ENCODE measurements at places on chromosomes 5 and 9.

GRCh38 chr5:5473226-5473625, 50.7 kb downstream of the ICE1 start:
- DNase-seq, result no peak

- DNase-seq, result peak; percentile 35
Measured at GRCh38 chr9:16039988-16040761, 487.3 kb downstream of the CCDC171 start.

- DNase-seq, result no peak
Measured at GRCh38 chr9:21443849-21444625, 3.8 kb downstream of the IFNA1 start.

- DNase-seq, result no peak
Measured at GRCh38 chr5:18037718-18038117, 403.5 kb downstream of the TAF11L14 start.

DNA sequence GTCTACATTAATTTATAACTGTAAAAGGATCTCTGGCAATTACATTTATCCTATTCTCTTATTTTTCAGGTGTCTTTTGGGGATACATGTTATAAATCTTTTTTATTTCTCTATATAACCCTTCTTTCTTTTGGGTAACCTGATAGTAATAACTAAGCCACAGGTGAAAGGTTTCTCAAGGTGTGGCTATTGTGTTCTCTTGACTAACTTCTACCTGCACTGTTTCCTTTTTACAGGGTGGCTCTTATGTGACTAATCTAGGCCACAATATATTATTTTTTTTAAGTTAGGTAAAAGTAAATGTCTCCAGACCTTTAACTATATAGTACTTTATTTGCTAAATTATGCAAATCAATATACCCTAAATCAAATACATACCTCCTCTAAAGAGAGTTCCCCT, 193.2 kb downstream of the EFNA5 start:
- DNase-seq, result no peak

DNA sequence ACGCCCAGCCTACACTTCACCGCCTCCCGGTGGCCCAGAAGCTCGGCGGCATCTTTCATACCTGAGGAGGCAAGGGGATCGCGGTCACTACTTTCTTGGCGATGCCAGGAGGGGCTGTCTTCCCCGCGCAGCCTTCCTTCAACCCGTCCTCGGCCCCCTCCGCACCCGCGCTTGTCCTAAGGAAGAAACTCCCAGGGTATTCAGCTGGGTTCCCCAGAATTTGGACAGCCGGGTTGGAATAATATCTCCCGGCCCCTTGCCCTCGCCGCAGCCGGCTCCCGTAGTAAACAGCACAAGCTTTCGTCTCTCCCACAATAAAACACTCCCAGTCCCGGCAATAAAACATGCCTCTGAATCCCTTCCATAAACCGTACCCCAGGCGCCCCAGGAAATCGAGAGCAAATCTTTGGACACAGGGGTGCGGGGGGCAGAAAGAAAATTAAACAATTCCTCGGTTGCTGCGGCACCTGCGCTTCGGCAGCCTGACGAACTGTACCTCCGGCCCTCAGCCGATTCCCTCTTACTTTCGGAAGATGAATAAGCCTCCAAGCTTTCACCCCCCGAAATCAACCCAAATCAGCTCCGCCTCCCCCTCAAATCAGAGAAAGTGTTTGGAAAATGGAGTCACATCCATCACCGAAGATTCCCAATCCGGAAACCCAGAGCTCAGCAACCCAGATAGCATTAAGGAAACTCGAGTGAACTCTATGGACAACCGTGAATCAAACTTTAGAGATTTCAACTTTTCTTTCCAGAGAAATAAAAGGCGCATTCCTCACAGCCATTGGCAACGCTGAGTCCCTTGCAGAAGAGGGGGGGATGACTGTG, 1.1 kb downstream of the OTP start:
- DNase-seq, result no peak

DNA sequence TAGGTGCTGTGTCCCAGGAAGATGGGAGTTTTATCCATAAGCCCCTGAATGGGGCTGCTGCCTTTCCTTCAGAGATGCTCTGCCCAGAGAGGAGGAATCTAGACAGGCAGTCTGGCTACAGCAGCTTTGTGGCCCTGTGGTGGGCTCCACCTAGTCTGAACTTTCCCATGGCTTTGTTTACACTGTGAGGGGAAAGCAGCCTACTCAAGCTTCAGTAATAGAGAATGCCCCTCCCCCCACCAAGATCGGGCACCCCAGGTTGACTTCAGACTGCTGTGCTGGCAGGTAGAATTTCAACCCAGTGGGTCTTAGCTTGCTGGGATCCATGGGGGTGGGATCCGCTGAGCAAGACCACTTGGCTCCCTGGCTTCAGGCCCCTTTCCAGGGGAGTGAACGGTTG, 100.9 kb upstream of the DPYSL3 start:
- no peak for DNase-seq

DNA sequence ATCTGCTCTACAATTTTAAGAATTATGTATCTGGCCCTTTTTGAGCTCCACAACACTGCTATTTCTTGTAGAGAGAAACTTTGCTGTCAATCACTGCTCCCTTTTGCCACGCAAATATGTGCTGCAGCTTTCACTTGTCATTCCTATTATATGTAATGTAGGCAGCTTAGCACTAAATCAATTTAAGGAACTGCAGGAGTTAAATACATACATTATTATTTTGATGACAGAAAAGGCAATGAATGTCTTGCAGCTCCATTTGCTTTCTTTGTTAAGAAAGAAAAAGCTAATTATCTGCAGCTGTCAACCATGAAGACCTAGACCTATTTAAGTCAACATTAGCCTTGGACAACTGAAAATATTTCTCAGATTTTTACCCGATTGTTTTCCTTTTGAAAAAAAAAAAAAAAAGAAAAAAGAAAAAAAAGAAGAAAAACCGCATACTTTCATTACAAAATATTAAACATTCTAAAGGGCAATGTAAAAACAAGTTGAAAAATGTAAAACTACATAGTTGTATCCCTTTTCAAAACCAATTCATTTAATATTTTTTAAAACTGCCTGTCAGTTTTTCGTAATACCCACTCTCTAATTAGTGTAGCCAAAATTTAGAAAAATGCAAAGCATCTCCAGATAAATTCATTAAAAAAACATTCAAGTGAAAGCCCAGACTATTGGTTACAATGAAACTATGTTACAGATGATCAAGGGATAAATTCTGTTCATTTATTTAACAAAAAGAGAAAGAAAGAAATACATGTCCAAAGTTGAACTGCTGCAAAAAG, 57.2 kb downstream of the RFX3 start:
- no peak for DNase-seq

DNA sequence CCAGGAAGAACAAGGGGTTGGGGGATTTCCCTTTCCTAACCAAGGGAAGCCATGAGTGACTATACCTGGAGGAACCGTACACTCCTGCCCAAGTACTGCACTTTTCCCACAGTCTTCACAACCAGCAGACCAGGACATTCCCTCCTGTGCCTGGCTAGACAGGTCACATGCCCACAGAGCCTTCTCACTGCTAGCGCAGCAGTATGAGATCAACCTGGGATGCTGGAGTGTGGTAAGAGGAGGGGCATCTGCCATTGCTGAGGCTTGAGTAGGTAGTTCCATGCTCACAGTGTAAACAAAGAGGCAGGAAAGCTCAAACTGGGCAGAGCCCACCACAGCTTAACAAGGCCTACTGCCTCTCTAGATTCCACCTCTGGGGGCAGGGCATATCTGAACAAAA, 35.9 kb downstream of the SAXO1 start:
- no peak for DNase-seq
